Vagina (tissue), 2 donors: ENCODE measurements at places on chromosomes 2 and 18.

DNA sequence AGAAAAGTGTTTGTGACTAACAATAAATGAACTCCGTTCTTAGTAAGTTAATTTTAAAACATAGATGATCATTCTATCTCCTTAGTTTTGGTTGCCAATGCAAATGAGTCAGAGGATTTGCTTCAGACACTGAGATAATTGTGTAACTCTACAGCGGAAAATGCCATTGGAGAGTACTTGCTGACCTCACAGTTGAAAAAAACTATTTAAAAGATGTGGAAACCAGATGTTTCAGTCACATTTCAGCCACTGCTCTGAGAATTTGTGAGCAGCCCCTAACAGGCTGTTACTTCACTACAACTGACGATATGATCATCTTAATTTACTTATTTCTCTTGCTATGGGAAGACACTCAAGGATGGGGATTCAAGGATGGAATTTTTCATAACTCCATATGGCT, at the start of gene TNFAIP6:
Gene TNFAIP6 (plus strand): TSS at position 234 of the 400 bp plus-strand sequence. CDS start 75 bp downstream, at position 309.
- H3K27ac ChIP-seq = peak within 1 kb of the TSS; percentile 57
- no peak within 1 kb of the TSS for H3K4me3 ChIP-seq
- no peak for DNase-seq
- no peaks in the 10 kb centered on the region for H3K27me3 ChIP-seq
- H3K36me3 ChIP-seq = no peaks in the 10 kb centered on the region

- no peaks in the 10 kb centered on the region for H3K4me1 ChIP-seq
- H3K27ac ChIP-seq = no peak overlapping the region
- no peak for DNase-seq
- H3K36me3 ChIP-seq = no peaks in the 10 kb centered on the region
- no peak overlapping the region for H3K4me3 ChIP-seq
Measured at GRCh38 chr2:147405651-147406050, 439.2 kb upstream of the ACVR2A start.

- H3K27me3 ChIP-seq = no peaks in the 10 kb centered on the region
- H3K27ac ChIP-seq = no peak overlapping the region
- no peaks in the 10 kb centered on the region for H3K36me3 ChIP-seq
- no peak for DNase-seq
Measured at GRCh38 chr2:16155366-16155765, 215.0 kb downstream of the MYCN start.

DNA sequence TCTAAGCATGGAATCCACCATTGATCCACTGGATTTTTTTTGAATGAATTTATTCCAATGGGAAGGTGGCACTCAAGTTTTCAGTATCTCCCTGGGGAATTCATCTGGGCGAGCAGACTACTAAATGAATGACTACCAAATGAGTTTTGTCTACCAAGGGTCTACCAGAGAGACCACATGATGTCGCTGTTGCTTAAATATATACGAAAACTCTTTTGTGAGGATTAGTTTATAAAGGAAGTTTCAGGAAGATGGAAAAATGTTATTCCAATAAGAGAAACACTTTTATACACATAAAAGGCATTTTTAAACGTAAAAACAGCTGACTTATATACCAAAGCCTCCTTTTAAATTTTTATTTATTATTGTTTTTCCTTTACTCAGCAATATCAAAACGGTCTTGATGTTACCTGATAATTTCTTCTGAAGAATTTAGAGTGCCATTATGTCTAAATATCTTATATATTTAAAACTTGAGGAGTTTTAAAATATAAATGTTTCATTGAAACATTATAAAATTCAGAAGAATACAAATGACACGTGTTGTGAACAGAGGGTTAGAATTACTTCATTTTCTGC, 139.7 kb downstream of the HRH4 start:
- no peaks in the 10 kb centered on the region for H3K27me3 ChIP-seq
- H3K27ac ChIP-seq = no peak overlapping the region
- H3K36me3 ChIP-seq = no peaks in the 10 kb centered on the region
- no peaks in the 10 kb centered on the region for H3K4me1 ChIP-seq
- H3K4me3 ChIP-seq = no peak overlapping the region
- no peak for DNase-seq

DNA sequence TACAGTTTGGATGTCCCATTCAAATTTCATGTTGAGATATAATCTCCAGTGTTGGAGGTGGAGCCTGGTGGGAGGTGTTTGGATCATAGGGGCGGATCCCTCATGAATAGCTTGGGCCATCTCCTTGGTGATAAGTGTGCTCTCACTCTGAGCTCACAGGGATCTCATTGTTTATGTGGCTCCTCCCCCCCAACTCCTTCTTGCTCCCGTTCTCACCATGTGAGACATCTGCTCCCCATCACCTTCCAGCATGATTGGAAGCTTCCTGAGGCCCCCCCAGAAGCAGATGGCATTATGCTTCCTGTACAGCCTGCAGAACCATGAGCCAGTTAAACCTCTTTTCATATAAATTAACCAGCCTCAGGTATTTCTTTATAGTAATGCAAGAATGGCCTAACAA, 3.0 kb upstream of the INPP1 start:
- no peak overlapping the region for H3K27ac ChIP-seq
- H3K36me3 ChIP-seq = no peaks in the 10 kb centered on the region
- no peak overlapping the region for H3K4me3 ChIP-seq
- DNase-seq = no peak
- H3K27me3 ChIP-seq = no peaks in the 10 kb centered on the region
- peaks cover 20% of the 10 kb centered on the region for H3K4me1 ChIP-seq

- DNase-seq = no peak
- H3K4me3 ChIP-seq = no peak overlapping the region
- no peaks in the 10 kb centered on the region for H3K36me3 ChIP-seq
- H3K27ac ChIP-seq = no peak overlapping the region
Measured at GRCh38 chr2:150286730-150287362, 200.6 kb downstream of the RND3 start.

GRCh38 chr2:19888831-19889230, 13.0 kb downstream of the TTC32 start:
- H3K27me3 ChIP-seq = no peaks in the 10 kb centered on the region
- no peaks in the 10 kb centered on the region for H3K36me3 ChIP-seq
- no peak for DNase-seq
- H3K27ac ChIP-seq = no peak overlapping the region
- H3K4me1 ChIP-seq = peaks cover 18% of the 10 kb centered on the region

DNA sequence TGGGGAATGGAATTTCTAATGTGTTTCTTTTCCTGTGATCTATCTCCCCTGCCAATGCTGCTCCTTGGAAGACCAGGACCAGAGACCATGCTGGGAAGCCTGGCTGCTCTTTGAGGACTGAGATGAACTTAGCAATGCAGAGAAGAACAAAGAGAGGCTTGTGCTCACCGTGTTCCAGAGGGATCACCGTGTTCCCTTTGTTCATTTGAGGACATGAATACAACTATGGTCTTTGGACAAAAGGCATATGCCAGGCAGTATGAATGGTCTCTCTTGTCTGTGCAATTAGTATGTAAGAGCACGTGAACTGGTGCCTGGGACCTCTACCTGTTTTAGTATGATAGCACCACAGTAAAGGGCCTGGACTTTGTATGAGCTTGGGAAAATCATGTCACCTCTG, 139.9 kb downstream of the TDRD15 start:
- no peak for DNase-seq
- H3K36me3 ChIP-seq = no peaks in the 10 kb centered on the region
- H3K4me1 ChIP-seq = peaks cover 8% of the 10 kb centered on the region
- no peak overlapping the region for H3K27ac ChIP-seq
- no peaks in the 10 kb centered on the region for H3K27me3 ChIP-seq
